Stimulated activated CD4-positive, alpha-beta T cell treated with anti-CD3 and anti-CD28 coated beads, TNF-alpha, amount 100 ng/mL, for 24 hours (primary cell): ENCODE measurements at places on chromosomes 6 and 20.

GRCh38 chr6:52643158-52643557 lies 27.8 kb upstream of the TMEM14A start:
- no peak for DNase-seq

- no peak for DNase-seq
Measured at GRCh38 chr6:57252975-57253374, 30.9 kb upstream of the RAB23 start.

DNA sequence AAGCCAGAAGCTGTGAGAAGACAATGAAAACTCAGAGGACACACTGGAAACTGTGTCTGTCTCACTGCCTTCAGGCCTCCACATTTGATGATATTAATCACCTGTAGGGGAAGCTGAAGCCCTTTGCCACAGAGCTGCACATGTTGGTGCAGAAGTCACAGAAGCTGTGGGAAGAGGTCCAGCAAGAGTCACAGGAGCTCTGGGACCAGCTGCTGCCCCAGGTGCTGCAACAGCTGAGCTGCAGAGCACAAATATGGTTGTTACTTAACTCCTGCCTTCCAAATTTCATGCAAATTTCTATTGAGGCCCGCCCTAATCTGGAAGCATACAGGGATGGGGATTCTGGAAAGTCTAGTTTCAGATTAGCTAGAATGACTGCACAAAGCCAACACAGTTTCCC lies 169.3 kb downstream of the OGFRL1 start:
- no peak for DNase-seq

DNA sequence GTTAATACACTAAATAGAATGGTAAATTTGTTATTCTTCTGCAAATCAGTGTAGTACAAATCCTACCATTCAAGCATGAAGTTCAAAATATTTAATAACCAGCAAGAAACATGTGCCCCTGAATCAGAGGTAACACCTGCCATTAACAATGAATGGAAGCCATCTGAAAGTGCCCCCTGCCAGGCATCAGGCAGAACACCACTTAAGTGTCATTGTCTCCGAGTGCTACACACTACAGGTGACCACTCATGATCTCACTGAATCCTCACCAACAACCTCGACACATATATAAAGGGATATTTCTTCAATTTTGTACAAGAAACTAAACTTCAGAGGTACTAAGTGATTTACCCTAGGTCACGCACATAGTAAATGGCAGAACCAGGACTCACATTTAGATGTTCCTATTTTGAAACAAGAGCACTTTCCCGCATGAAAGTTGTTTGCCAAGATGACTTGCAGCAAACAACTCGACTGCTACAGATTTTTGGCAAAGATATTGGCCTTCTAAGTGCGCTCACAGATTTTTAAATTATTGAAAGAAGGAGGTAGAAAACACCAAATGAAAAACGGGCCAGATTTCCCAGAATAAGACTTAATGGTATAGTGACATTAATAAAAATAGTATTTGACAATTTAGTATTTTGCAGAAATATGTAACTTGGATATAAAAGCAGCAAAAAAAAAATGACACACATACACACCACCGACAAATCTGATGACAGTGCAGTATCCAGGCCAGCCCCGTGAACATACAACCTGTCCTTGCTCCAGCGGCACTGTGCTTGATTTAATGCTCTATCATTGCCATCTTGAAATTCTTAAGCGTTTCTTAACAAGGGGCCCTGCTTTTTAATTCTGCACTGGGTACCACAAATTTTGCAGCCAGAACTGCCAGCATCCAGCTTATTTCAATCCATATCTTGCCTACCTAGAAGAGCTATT lies 274.5 kb downstream of the ALDH8A1 start:
- DNase-seq, result no peak

GRCh38 chr6:152360034-152360433 lies 277.1 kb downstream of the SYNE1 start:
- no peak for DNase-seq

GRCh38 chr6:109383438-109383940 lies 1.2 kb upstream of the CD164 start:
- no peak for DNase-seq

- DNase-seq, result no peak
Measured at GRCh38 chr6:24401458-24401857, 1.3 kb upstream of the MRS2 start.

- DNase-seq, result no peak
Measured at GRCh38 chr20:56453352-56453751, 15.1 kb upstream of the RTF2 start.

- no peak for DNase-seq
Measured at GRCh38 chr6:111706841-111707391, 101.2 kb upstream of the TRAF3IP2 start.

DNA sequence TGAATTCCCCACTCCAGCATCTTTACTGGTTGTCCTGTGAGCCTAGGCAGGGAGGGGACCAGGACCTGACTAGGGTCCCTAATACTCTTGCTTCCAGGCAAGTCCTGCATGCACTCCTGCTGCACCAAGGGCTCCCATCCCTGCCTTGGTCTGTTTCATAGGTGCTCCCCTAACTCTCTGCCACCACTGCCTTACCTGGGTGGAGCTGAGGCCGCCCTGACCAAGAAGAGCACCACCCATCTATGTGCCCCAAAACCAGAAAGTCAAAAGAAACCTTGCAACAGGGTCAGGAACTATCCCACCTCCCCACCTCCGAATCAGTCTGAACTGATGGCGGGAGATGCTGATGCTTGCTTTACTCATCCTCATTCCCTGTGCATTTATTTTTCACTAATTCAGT lies 23.6 kb downstream of the HLA-G start:
- no peak for DNase-seq

DNA sequence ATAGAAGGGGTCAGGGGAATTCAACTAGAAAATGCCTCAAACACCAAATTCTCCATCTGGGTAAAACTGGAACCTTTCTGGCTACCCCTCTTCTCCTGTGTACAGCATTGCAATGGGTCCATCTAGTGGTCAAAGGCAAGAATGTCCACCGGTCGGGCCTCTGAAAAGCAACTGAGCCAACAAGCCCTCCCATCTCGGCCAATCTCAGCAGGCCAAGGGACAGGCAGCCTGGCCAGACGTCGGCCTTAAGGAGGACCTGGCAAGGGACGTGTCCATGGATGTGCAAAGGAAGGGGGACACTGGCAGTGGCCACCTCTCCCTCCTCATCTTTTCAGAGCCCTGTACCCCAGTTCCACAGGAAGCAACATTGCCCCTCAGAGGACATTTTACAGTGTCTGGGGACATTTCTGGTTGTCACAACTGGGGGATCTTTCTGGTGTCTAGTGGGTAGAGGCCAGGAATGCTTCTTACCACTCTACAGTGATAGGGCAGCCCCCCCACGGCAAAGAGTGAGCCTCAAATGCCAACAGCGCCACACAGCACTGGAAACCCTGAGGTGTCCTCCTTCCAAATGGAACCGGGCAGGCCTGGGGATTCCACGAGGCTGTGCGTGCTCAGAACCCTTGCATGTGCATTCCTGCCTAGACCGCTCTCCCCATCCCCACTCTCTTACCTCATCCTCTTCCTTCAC lies 99.8 kb upstream of the FOXA2 start:
- DNase-seq, result no peak

DNA sequence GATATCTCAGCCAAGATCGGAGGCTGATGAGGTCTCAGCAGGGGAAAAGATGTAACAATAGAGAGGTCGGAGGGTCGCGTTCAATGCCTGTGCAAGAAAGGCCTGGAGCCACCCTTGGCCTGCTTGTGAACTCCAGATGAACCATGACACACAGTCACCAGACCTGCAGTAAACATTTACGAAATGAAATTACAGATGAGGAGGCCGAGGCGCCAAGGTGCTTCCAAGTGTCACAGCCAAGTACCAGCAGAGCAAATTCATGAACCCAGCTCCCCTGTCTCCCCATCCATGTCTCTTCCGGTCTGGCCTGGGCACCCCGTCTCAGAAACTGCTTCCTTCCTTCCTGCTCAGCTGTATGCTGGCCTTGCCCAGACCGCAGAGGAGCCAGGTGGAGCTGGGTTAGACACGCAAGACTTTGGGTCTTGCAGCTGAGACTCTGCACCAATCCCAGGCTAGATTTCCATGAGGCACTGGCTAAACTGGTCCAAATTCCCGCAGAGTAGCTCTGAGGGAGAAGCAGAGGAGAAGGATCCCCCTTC lies 48.1 kb downstream of the CHMP4B start:
- DNase-seq, result no peak

DNA sequence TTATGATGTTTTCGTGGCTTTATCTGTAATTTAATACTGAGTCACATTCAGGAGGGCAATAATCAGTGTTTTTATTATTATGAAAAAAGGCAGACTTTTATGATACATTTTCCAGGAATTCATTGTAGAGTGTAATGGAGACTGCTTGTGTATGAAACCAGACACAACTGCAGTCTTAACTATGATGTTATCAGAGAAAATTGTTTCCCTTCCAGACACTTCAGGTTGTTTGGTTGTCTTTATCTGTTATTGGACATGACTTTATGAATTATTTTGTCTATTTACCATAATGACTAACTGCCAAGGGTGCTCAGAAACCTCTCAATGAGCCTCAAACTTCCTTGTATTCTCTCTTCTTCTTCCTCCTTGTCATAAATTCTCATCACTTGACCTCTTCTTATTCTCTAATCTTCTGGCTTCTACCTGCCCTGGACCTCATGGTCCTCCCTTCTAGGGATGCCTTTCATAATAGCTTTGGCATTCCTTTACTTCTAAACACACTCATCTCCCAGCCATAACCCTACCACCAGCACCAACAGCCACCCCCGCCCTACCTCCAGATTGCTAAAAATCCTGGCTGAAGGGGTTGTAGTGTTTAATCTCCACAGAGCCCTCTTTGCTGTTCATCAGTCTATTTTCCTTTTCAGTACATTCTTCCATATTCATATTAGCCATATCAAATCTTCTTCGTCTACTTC lies 492.5 kb downstream of the CDKAL1 start:
- no peak for DNase-seq

GRCh38 chr6:142207265-142207877 lies 60.3 kb downstream of the VTA1 start:
- DNase-seq, result peak; percentile 9

DNA sequence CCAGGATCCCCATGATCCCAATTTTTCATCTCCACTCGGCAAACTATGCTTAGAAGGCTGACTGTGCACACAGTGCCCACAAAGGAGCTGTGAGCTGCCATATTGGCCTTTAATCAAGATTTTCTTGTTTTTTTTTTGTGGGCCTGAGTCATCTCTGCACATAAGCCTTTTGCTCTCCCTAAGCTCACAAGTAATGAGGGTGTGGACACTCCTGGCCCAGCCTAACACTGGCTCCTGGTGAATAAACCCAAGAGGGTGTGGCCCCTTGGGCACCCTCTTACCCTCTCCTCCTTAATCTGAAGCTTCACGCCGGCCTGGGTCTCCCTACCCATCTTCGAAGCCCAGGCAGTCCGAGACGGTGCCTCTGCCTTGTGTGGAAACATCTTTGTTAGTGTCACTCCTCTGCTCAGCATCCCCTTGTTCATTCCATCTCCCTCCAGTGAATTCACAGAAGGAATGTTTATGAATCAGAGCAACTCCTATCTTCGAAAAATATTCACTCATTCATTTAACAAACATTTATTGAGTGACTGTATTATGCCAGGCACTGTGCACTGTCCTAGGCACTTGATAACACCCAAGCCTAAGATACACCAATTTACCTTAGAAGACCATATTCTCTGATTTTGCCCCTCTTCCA lies 22.2 kb upstream of the MRPS10 start:
- no peak for DNase-seq

GRCh38 chr6:152595499-152595898 lies 41.7 kb downstream of the SYNE1 start:
- DNase-seq, result no peak

- no peak for DNase-seq
Measured at GRCh38 chr6:150325066-150325772, 43.6 kb upstream of the IYD start.

DNA sequence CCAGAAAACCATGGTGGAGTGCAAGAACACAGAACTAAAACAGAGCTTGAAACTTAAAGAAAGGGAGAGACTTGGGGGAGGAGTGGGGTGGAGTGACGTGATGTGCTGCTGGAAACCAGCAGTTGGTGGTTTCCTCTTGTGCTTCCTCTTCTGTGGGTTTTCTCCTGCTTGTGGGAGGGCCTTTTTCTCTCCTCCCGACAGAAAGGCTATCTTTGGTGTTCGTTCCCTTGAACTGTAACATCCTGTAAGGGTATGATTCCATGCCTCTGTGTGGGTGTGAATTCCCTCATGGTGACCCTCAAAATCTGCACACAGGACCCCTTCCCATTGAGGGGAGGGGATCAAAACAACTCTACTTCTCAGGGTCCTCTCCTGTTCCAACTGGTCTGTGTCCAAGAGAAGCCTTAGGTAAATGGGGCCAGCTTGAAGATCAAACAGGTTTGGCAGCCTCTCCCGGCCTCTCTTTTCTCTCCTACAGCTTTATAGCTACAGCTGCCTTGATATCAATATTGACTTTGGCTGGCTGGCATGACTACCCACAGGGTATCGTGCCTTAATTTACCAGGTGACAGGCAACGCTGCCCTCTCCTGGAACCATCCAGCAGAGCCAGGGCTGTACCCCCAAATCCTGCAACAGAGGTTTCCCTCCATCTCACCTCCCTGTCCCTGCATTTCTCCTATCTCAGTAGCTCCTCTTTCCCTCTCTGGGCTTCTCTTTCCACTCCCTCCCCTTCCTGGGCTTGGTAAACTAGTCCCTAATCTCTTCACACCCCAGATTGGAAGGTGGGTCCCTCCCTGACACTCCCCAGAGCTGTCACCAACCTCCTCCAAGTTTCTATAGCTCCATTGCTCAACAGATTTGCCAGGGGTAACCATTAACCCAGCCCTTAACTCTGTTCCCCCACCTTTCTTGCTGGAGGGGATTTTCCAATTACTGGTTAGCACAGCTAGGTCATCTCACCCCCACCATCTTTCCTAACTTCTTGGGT lies 1.5 kb upstream of the MSH5 start:
- no peak for DNase-seq

GRCh38 chr20:59020938-59021551 lies 1.8 kb downstream of the TUBB1 start:
- no peak for DNase-seq

DNA sequence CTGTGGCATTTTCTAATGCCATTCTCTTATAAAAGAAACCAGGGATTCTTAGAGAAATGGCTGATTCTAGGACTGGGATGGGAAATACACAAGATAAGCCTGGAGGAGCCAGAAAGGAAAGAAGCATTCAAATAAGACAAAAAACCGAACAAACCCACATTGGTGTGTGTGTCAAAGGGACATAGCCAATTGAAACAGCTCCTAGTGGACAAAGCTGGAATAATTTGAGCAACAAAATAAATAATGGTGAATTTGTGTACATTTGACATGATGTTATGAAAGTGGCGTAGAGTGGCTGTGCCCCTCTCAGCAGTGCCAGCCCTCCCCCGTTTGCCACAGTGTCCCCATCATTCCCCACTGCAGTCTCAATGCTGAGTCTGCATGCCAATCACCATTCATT lies 55.5 kb downstream of the B3GAT2 start:
- no peak for DNase-seq

- DNase-seq, result no peak
Measured at GRCh38 chr6:154726887-154727286, 6.3 kb upstream of the SCAF8 start.

GRCh38 chr20:62791301-62792181 lies 4.7 kb upstream of the MRGBP start:
- peak; percentile 62 for DNase-seq
